ENCODE measurements at places on chromosomes 5 and 9. TPM values are rescaled to one million over a fixed set of nuclear protein-coding genes. Genes with fewer than 3 reads are reported as not detected.

TSLP gene
- not detected for total RNA-seq

RNF180 gene
- 3.4 TPM for total RNA-seq

PHF24 gene
- total RNA-seq: not detected

AHRR gene
- total RNA-seq: 2.4 TPM
